Cerebellar nuclear complex (tissue), 1 donor: ENCODE measurements at places on chromosomes 4 and X.

- DNase-seq = no peak
These were observed 88.2 kb upstream of the USP9X start for GRCh38 chrX:40996886-40997530.

DNA sequence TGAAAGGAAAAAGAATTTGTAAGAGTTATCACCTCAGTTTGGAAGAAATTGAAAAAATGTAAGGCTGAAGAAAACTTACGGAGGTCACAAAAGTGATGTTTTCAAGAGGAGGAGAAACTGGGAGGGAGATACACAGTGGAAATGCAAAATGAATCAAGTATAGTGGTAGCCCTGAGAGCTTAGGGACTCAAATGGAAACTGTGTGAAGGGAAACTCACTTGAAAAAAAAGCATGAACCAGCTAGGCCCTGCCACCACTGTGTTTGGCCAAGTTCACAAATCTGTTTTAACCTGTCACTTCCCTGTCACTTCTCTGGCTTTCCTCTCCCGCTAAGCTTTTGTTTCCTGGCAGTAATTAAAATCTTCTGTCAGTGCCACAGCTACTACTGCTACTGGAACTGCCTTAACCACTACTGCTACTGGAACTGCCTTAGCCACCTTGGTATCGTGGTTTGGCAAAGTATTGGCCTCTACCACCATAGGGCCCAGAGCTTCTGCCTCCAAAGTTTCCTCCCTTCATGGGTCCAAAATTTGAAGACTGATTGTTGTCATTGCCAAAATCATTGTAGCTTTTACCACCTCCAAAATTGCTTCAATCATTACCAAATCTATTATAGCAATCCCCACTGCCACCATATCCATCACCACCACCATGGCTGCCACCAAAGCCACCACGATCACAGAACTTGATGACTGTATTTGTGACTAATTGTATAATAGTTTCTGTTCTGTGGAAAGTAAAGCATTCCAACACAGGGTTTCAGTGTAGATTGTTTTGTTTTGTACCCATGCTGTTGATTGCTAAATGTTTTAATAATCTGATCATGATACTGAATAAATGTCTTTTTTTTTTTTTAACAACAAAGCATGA, 41.5 kb downstream of the SMARCA5 start:
- DNase-seq = no peak

DNA sequence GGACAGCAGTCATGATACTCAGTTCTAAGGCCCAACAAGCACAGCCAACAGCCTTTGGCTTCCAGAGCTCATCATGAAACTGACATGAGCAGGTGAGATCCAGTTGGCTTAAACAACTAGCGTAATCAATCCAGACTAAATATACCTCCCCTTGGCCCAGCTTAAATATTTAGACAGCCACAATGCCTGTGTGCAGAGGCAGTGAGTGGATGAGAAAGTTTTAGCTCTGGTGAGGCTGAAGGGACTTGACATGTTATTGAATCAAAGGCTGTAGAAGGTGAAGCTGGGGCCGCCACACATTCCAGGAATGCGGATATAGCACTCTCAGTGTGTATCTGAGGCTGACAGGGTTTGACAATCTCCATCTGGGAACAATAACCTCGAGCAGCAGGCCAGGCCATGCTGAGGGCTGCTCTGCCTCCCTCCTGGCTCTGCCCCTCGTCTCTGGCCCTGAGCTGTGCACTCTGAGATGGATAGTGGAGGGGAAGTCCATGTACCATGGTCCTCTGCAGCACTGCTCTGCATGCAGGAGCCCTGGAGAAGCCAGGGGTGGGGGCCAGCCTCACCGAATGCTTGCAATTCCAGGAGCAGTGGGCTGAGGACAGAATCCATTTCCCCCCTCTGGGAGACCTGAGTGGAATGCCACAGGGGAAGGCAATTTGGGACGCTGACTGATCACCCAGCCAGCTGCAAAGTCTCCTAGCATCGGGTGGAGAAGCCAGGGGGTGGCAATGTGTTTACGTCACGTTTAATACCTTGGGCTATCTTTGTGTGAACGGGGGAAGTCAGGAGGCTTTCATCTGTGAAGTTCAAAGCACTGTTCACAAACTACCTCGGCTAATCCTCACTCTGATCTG, 37.3 kb upstream of the RASL11B start:
- no peak for DNase-seq

GRCh38 chrX:16592194-16592770, 57.7 kb upstream of the S100G start:
- DNase-seq = no peak

- no peak for DNase-seq
These were observed 18.9 kb upstream of the ABLIM2 start for GRCh38 chr4:8177552-8177951.

DNA sequence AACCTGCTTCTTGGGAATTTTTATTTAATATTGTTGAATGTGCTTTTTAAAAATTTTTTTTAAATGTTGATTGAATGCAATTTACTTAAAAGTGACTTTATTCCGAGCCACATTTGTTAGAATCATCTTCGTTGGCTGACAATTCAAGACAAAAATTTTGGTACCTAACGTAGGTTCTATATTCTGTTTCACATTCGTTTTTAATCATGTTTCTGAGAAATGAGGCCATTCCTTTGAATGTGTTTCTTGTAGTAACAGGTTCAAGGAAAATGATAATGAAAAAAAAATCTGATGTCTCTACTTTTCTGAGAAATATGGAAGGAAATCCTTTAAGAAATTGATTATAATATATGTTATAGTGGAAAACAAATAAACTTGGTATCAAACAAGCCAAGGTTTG, 92.3 kb upstream of the DCLK2 start:
- no peak for DNase-seq

DNA sequence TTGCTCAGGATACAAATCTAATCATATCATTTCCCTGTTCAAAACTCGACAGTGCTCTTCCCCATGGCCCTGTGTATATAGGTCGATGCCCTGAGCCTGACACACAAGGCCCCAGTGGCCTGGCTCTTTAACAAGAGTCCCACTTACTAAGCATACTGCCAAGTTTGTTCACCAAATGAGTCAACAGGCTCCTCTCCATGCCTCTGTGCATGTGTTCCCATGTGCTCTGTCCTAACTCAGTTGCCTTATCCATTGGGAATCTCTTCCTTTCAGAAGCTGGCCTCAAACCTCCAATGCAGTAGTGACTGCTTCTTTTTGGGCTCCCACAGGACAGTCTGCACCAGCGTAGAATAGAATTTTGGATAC, 18.9 kb upstream of the CXCR3 start:
- no peak for DNase-seq

- no peak for DNase-seq
These were observed 118.2 kb downstream of the EPHA5 start for GRCh38 chr4:65552057-65552456.

DNA sequence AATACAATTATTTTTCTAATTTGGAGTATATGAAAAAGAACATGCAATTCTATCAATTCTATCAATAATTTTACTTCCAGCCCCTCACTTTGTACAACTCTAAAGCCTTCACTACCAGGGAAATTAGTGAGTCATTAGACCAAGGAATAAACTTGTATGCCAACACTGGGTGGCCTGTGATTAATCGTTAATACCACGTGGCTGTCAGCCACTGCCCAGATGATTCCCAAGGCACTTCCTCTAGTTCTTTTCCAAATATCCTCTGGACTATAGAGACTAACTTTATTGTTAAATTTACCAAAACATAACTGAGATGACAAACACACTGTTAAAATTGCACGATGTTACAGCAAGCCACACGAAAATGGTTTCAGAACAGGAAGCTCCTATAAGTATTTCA, 45.7 kb downstream of the MID1 start:
- DNase-seq = no peak
